Stimulated activated CD4-positive, alpha-beta T cell treated with anti-CD3 and anti-CD28 coated beads, Interleukin-4, amount 100 ng/mL, for 4 hours (primary cell): ENCODE measurements at places on chromosomes 11 and 22.

GRCh38 chr11:60874421-60875365 lies 7.4 kb downstream of the ZP1 start:
- no peak for DNase-seq

- no peak for DNase-seq
Measured at GRCh38 chr11:72122607-72123006, 10.1 kb upstream of the ANAPC15 start.

DNA sequence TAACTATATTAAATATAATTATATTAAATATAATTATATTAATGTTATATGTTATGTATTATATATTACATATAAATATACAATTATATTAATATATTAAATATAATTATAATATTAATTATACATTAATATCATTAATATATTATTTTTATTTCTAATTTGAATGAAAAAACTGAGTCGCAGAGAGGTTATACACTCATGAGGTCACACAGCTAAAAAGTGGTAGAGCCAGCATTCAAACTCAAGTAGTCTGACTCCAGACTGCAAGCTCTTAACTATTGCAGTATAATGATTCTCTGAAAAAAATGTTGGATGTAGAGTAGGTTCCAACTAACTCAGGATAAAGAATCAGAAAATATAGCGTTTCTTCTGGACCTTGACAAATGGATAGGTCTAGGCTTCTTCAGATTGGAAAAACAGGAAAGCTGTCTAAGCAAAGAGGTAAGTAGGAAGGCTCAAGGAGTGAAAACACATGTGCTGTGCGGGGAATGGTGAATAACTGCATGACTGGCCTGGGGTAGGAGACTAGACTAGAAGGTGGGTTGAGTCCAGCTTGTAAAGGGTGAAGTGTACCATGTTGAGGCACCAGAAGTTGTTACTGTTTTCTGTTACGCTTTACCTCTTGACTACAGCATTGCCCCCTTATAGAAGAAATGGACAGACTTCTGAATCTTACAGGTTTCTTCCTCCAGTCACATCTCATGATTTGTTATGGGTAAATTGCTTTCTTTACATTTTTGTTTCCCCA lies 80.3 kb downstream of the TRIM44 start:
- DNase-seq, result no peak

GRCh38 chr11:1826552-1827094 lies 8.2 kb upstream of the SYT8 start:
- DNase-seq, result no peak

DNA sequence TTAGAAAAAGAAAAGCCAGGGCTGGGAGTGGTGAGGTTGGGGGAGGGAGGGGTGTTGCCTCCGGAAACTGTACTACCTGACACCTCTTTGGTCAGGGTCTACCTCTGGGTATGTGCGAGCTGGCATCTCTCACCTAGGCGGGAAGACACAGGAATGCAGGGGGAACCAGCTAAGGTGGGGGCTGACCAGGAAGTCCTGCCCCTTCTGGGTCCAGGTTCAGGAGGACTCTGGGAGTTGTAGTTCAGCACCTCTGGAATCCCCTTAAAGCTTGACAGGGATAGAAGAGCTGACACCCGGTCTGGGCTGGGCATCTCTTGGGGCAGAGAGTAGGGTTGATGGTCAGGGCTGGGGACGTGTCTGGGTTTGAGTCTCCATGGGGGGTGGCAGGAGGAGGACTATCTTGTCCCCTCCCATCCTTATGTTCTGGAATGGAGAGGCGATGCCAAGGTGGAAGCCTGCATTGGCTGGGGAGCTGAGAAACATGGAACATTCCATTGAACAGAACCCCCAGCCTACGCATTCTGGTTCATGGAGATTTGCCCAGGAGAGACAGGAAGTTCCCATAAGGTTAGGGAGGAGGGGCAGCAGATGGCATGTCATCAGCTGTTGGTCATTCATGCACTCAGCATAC lies 2.1 kb upstream of the KIAA1671 start:
- no peak for DNase-seq

DNA sequence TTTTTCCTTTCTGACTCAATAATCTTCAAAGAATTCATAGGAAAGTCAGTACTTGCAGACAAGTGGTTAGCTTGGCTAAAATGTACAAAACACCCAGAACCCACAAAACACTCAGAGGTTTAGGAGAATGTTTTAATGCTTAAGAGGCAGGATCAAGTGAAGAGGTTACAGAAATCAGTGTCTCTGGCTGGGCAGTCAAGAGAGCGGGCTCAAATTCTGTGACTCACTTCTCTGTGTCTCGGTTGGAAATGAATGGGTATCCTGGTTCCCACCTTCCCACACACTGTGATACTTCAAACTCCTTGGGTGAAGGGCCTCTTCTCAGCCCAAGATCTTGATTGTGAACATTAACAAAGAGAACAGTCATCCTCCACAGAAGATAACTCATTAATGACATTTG lies 3.8 kb downstream of the MPEG1 start:
- DNase-seq, result no peak

DNA sequence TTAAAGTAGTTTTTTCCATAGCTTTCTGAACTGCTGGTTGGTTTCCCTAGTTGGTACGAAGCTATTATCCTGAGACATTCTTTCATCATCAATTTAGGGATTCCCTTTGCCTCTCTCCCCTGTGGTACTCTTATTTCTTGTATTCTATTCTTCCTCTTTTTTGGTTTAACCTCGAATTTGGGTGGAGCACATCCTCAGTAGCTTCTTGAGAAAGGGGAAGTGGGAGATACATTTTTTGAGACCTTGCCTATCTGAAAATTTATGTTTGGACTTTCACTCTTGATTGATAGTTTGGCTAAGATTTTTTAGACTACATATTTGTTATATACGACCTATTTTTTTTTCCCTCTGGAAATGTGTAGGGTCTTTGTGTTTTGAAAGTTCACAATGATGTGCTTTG lies 121.7 kb upstream of the ZBED5 start:
- DNase-seq, result no peak

DNA sequence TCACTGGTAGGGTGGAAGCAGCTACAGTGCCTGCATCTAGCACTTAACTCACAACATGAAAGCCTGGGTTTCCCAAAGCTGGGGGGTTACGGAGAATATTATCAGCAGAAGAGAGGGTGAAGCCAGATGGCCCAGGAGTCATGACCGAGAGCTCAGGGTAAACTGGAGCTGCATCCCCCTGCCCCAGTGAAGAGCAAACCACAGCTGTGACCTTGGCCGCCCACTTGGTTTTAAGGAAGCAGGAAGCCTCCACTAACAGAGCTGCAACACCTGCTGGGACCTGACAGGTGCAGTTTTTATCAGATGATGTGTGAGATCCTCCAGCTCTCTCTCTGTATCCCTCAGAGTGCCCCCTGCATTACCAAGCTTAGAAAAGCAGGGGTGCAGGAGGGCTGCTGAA lies 20.9 kb downstream of the TCP11L1 start:
- no peak for DNase-seq

DNA sequence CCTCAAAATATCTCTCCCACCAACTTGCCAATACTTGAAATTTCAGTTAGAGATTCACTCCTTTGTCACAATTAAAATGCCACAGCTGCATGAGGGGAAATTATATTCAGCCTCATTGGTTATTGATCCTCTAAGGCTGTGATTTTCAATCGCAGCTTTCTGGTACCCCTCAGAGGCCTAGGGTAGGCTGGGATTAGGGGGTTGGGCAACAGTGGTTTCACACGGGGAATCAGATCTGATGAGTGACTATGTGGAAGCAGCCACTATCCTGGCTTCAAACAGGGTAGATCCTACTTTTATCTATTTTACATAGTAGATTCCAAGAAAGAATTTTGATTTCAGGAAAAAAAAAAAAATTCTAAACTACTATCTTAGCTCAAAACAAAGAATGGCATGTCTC lies 252.5 kb downstream of the DCDC1 start:
- DNase-seq, result no peak

DNA sequence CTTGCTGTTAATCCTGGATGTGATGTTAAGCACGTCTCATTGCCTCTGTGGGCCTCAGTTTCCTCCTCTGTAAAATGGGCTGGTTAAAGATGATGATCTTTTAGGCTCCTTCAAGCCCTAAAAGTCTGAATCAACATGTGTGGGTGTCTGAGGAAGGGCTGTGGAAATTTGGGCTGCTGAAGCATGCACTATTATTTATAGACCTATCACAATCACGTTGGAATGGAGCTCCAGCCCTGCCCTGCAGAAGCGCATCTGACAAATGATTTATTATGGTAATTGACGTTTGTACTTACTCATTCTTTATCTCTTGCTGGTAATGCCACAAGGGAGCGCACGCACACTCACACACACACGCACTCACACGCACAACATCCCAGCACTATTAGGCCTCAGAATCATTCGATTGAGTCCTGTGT lies 20.4 kb downstream of the P2RX3 start:
- no peak for DNase-seq

DNA sequence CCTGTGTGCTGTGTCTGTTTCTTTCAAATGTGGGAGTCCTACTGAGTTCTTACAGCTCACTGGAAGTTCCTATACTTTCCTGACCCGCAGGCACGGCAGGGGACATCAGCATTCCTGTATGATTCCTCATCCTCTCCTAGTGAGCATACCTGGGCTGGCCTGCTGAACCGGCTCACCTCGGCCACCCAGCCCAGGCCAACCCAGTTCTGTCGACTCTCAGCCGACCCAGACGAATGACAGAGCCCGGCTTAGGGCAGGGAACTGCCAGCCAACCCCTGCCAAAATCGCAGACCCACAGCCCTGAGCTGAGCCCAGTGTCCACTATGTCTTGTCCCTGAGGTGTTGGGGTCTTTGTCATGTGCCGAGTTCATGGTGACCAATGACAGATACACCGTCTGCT lies 339.7 kb downstream of the BRD1 start:
- DNase-seq, result no peak

DNA sequence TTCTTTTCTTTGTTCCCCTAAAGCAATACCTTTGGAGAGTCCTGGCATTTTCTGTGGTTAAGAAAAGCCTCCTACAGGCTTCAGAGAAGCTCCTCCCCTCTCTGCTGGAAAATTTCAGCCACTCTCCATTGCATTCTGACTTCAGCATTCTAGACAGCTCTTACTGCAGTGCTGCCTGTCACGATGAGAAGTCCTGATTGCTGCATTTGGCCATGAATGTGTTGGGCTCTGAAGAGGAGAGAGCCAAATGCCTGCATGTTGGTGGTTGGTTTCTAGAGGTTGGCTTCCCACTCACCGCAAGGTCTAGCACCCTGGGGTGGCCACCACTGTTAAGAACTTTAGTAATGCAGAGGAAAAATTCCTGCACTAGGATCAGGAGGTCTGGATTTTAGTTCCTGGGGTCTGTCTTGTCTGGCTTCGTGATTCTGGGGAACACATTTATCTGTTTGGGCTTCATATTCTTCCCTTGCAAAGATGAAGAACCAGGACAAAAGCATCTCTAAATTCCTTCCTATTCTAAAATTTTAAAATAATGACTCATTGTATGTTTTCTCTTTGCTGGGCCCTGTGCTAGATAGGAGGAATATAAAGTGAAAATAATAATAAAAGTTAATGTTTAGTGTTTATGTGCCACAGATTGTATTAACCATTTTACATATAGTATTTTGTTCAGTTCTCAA lies 38.1 kb downstream of the COA4 start:
- no peak for DNase-seq

DNA sequence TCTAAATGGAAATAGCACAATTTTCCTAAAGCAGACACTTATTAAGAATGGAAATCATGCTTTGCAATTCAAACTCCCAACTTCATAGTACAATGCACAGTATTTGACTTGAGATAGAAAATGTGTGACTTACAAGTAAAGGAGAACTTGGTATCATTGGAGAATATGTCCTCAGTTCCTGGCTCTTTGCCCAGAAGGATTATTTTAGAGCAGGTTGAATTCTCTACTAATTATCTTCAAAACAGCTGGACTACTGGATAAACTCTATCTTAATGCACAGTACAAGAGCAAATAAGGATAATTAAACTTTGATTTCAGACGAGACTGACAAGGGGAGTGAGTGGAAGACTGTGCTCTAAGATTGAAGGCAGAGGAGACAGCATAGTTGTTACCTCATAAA lies 839.4 kb downstream of the OPCML start:
- DNase-seq, result no peak

DNA sequence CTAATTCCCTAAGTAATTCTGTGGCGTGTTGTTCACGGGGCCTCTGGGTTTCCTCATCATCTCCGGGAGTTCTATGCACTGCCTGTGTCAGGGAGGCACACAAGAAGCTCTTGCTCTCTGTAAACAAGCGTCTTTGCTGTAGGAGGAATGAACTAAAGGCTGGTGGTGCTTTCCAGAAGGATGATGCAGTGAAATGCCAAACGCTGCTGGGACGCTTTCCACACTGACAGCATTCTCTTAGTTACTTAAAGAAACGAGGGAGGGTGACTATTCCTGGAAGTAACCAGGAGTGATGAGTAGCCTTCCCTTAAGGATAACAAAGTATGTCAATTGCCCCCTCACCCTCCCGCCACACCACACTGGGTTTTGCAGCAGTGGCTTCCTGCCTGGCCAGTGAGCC lies 38.5 kb upstream of the NUP50 start:
- no peak for DNase-seq

- DNase-seq, result no peak
Measured at GRCh38 chr22:46028106-46028991, 51.4 kb upstream of the WNT7B start.

GRCh38 chr11:97815667-97816066 lies 1205.1 kb upstream of the CNTN5 start:
- DNase-seq, result no peak

GRCh38 chr11:103109818-103110388 lies 677 bp downstream of the DYNC2H1 start:
- no peak for DNase-seq

DNA sequence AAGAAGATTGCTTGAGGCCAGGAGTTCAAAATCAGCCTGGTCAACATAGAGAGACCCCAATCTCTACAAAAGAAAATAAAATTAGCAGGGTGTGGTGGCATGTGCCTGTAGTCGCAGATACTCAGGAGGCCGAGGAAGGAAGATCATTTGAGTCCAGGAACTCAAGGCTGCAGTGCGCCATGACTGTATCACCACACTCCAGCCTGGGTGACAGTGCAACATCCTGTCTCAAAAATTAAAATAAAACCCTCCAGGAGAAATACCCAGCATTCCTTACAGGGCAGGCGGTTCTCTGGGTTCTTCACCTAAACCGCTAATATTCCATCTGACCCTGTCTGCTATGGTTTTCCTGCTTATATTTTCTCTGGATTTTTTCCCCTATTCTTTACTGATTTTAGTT lies 13.5 kb downstream of the TCF20 start:
- DNase-seq, result no peak
